Iris pigment epithelial cell (primary cell): ENCODE measurements at places on chromosomes 3 and 15.
A peak's percentile ranks its signal among the peaks of the same experiment; 100 is the strongest.

- no peak for DNase-seq
Observed at GRCh38 chr15:38793206-38793810, 228.7 kb upstream of the RASGRP1 start.

DNA sequence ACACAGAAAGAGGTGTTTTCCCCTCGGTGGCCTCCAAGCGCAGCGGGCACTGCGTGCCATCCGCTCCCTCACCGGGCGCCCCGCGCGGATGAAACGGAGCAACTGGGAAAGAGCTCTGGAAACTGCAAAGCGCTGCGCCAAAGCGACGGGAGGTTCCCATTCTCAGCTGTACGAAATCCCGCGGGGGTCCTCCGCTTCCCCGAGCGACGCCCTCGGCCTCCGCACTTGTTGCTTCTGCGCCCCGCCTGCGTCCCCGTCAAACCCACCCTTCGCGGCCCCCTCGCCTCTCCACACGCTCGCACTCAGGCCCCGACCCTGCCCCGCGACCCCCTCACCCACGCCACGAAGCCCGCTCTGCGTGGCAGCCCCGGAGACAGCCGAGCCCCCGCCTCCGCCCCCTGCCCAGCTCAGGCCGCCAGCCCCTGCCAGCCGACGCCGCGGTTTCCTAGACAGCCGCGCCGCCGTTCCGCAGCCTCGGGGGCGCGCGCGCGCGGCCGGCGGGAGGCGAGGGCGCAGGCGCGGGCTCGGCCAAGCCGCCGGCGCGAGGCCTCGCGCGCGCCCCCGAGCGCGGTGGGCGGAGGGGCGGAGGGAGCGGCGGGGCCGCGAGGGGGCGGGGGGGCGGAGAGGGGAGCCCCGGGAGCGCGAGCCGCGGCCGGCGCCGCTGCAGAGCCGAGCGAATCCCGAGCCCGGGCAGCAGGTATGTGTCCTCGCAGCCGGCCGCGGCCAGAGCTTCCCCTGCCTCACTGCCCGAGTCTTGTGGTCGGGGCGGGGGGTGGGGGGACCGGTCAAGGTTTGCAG, at the start of gene TMEM266:
Gene TMEM266, plus strand, starts transcription at position 666 of the 798 bp plus-strand sequence. CDS start 74,279 bp downstream, outside the sequence.
- peak; percentile 16 for DNase-seq

- DNase-seq = no peak
Observed at GRCh38 chr15:69841113-69841828, 256.4 kb downstream of the TLE3 start.

DNA sequence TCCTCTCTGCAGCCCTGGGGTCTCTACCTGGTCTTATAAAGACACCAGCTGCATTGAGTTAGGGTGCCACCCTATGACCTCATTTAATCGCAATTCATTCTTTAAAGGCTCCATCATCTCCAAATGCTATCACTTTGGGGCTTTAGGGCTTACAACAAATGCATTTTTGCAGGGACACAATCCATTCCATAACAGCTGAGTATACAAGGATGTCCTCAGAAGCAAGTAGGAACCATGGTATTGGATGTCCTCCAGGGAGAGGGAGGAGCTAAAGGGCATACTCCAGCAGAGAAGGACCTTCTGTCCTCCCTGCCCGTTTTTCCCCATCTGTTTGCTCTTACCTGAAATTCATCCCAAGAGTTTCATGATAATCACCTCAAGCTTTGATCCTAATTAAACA, 30.3 kb downstream of the UMPS start:
- DNase-seq = peak; percentile 75

DNA sequence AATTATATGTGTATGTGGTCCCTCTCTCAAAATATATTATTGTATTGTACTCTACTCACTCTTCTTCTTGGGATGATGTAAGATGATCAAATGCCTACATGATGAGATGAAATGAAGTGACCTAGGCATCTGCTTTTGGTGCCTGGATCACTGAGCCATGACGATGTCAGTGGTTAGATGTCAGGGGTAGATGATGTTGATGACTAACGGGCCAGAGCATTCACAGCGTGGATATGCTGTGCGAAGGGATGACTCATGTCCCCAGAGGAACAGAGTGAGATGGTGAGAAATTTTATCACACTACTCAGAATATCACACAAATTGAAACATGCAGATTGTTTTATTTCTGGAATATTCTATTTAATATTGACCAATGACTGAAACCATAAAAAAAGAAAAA, 233.9 kb upstream of the CADM2 start:
- peak; percentile 90 for DNase-seq

DNA sequence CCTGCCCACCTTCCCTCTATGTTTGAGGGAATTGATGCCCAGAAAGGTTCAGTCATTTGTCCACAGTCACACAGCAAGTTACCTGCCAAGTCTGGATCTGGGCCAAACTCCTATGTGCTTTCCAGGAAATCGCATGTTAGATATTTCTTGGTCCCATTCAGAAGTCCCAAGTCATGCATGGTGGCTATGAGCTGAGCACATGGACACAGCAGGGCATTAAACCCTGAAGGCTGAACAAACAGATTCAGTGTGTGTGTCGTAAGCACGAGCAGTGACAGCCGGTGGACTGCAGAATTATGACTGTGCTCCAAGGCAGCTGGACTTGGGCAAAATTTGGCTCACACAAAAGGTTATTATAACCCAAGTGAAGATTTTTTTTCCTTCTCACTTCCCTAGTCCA, 11.4 kb upstream of the SLC6A6 start:
- DNase-seq = peak; percentile 76

DNA sequence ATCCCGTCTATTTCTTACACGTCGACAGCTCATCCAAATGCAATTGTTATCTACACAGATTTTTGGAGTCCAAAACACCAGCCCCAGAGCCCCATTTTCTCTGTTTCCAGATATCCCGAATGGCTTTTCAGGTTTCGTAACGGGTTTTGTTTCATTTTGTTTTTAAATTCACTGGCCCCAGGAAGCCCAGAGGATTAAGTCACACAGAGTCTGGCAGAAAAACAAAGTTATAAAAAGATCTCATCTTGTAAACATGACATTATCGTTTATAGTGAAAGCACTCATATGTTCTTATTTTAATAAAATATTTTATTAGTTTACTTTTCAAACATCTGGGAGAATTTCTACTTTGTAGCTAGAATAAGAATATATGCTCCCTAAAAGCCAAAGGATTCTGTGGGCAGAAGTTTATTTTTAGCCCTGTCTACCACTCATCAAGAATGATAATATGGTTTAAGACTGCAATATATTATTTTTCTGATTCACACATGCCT, 149.3 kb upstream of the SLC2A2 start:
- peak; percentile 62 for DNase-seq

GRCh38 chr3:15638193-15638890, 36.8 kb downstream of the BTD start:
- DNase-seq = peak; percentile 45

DNA sequence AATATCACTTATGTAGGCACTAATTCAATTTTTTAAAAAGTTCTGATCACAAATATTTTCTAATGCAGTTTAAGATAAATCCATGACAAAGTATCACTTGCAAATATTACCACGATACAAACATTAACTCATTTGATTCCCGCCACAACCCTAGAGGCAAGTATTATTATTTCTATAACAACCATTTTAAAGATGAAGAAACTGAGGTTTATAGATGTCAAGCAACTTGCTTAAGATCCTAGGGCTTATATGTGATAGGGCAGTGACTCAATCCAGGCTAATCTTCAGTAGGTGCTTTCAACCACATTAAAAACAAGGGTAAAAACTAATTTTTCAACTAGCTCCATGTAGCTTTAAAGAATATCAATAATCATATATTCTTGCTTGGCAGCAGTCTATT, 1.7 kb downstream of the DYNC1LI1 start:
- no peak for DNase-seq

DNA sequence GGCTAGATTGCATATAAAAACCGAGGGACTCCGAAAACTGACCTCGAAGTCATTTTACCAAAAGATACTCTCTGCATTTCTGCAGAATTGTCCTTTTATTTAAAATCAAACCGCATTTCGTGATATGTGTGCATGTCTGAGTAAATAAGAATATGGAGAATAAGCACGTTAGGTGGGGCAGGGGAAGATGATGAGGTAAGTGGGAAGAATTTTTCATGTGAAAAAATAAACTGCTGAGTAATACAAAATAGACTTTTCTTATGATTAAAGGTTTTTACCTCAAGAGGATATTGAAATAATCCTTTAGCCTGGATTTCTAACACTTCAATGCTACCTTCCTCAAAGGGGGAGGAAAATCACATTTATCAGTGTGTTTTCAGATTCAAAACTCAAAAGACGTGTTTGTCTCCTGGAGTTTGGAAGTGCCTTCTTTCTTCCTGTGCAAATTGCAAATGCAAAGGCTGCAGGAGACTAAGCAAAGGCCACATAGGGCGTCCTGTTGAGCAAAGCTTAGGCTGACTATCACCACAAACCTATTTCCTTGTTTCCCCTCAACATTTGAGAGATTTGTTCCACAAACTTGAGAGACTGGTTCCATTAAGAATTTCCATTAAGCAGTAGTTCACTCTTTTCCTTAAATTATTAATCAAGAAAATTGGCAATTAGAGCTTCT, 813.5 kb downstream of the MCTP2 start:
- DNase-seq = no peak

- DNase-seq = no peak
Observed at GRCh38 chr15:85490856-85491255, 110.5 kb downstream of the AKAP13 start.

GRCh38 chr15:66212563-66212921, 41.0 kb downstream of the MEGF11 start:
- DNase-seq = no peak
